ENCODE measurements at places on chromosomes 12 and 14.

DNA sequence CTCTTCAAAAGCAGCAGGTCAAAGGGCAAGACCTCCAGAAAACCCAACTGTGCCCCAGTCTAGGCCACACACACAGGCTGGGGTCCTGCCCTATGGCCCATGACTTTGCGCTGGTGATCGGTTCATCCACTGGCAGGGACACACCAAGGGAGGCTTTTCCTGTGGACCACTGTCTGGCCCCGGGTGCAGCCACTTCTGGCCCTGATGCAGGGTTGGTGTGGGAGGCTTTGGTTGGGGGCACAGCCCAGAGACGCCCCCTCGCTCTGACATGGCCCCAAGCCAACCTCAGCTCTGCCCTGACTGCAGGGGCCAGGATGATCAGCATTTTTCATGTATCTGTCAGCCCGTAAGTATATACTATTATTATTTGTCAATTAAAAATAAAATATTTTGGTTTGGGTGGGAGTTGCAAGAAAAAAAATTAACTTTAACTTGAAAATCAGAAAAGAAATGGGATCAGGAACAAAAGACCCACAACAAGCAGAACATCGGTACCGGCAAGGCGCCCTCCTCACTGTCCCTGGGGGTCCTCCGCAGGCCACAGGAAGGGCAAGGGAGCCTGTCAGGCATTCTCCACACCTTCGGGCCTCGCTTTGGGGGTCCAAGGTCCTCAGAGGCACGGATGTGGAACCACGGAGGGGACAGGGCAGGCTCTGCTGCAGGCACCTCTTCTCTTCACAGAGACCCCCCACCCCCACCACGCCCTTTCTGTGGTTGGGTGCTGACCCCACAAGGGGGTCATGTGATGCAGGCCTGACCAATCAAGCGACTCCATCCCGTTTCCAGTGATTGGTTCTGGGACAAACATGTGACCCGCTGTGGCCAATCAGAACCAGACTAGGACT is 181.5 kb upstream of the SFSWAP start:
- no peak for DNase-seq

DNA sequence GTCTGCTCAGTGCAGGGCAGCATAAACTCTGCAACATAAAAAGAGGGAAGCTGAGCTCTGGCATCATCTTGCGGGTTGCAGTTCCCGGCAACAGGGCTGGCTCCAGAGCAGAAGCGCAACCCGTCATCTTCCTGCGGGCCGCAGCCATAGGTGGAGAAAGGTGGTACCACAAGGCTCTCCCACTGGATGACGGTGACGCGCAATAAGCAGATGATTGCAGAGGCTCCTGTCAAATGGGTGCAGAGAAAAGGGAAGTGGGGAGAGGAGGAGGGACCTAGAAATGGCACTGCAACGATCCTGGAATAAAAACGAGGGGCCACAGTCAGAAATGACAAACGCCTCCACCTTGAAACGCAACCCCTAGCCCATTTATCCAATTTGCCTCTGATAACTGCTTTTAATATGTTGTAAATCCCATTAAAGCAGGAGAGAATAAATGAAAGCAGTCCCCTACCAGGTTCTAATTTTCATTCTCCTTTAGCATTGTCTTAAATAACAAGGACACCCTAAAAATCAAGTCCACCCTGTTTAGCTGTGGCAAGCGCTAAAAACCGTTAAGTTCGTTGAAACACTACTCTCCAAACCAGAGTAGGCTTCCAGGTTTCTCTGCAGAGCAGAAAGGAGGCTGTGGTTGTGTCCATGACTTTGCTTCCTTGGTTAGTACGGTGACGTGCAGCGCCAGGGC is 30.9 kb upstream of the TUBA1C start:
- DNase-seq, result peak; percentile 72

- DNase-seq, result no peak
These were observed 74.6 kb downstream of the KCNC2 start for GRCh38 chr12:75135026-75135425.

DNA sequence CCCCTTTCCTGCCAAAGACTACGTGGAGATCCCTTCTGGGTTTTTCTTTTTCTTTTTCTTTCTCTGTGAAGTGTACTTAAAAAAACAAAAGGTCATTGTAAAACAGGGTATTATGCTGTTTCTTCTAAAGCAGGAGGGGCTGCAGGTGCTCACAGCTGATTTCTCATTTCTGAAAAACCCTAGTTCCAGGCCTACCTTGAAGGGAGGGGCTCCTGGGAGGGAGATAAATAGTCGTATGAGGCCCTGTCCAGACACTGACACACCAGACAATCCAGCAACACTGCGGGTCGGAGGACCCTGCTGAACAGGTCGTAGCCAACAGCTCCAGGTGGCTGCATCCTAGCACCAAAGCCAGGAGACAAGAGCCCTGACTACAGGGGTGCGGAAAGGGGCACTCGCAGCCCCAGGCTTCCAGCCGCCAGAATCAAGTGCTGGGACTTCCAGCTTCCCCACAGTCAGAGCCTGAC is 41.1 kb downstream of the PSMA6 start:
- DNase-seq, result no peak

- DNase-seq, result peak; percentile 48
These were observed 853 bp downstream of the USP5 start for GRCh38 chr12:6852651-6853354.

DNA sequence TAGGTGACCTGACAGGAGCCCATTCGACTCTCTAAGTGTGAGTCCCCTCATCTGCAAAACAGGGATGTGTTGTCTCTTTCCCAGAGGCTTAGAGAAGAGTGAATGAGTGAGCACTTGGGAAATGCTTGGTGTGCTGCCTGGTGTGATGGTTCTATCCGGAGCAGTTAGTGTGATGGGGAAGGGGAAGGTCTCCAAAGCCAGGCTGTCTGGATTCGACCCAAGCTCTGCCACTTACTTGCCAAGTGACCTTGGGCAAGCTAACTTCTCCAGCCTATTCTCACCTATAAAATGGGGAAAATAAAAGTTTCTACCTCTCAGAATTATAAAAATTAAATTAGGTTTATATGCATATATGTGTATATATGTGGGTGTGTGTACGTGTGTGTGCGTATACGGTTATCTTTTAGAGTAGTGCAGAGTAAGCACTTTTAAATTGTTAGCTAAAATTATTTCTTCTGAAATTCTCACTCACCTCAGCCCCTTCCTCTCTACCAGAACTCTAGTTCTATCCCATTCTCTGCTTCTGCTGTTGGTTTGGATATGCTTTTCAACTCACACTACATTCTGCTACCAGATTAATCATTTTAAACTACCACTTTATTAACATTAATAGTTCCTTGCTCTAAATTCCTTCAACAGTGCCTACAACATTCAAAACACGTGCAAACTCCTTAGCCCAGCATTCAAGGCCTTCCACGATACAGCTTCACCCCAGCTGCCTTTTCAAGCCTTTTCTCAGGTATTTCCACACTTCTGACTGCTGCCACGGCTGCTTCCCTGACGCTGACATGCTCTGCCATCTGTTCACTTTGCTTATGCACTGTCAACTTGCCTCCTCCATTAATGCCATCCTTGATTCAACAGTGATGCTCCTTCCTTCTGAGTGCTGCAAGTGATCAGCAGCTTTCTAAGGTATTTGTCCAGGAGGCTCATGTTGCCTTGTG is 55.3 kb downstream of the DICER1 start:
- DNase-seq, result no peak

- DNase-seq, result no peak
These were observed 19.9 kb upstream of the MBIP start for GRCh38 chr14:36340276-36340890.

DNA sequence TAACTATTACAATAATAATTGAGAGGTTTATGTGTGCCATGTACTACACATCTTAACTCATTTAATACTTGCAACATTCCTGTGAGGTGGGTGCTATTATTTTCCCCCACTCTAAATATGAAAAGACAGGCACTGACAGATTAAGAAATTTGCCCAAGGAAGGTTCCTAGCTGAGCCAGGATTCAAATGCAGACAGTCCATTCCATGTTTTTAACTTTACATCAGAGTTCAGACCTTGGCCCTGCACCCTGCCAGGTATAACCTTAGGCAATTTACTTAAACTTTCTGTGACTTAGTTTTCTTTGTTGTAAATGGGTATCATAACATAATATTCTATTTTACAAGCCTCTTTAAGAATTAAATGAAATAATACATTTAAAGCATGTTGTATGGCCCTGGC is 26.6 kb downstream of the RDH12 start:
- DNase-seq, result no peak

DNA sequence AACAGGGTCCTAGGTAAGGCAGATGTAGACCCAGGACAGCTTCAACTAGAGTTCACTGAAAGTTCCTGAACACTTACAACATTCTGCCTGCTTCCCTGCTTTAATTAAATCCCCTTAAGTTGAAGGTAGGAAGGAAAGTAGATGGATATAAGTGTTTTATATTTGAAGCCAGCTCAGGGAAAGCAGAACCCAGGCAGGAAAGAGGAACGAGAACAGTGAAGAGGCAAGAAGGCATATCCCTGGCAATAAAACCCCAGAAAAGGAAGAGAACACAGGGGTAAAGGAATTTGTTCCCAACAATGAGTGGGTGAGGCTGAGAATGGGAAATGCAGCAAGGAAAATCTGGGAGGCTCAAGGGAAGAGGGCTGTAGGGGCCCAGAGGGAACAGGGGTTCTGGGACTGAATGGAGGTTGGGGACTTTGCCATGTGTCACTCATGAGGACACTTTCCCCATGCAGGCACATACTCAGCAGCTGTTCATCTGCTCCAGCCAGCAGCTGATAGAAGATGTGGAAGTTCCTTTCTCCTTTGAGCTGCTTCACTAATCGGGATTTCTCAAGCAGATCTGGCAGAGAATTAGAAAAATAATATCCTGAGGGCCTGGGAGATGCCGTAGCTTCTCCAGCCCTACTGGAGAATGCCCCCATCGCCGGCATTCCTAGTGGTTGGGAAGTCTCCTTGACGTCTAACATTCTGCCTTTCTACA is 3.7 kb downstream of the MYO1A start:
- DNase-seq, result no peak

DNA sequence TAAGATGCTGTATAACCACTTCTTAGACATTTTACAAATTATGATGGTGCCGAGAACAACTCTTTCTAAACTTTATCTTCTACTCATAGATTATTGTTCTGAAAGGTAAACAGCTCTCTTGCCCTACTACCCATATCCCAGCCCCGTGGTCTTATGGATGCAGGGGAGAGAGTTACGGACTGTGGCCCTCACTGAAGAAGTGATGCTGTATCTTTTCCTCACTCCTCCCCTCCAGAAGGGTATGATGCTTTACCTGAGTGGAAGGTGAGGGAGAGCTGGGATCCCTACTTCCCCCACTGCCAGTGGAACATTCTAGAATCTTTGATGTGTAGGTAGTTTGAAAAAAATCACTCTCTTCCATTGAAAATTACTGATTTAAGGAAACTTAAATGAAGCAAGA is 3.5 kb downstream of the TSHR start:
- no peak for DNase-seq

- no peak for DNase-seq
These were observed 908 bp upstream of the CDKL1 start for GRCh38 chr14:50397390-50398188.

DNA sequence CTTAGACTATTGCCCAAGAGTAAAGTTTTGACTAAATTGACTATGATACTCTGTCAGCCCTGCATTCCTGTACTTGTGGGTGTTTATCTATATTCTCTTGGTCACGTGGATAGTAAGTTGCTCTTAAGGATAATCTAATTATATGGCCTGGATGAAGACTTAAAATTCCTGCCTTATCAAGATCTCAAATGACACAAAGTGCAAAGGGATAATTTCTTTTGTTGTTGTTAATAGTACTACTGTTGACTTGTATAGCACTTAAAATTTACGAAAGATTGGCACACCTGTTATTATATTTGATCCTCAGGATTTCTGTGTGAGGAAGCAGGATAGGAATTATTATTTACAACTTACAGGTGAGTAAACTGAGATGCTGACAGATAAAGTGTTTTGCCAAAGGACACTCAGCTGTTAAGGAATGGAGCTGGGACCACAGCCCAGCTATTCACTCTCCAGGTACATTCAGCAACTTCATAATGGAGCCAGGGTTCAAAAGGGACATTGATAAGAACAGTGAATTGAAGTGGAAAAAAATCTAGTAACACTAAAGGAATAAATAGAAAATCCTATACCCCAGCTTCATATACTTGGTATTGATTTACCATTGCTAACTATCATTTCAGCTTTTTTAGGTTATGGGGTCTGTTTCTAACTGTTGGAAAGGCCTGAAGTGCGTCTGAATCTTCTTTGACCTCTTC is 53.4 kb upstream of the EVL start:
- DNase-seq, result no peak

GRCh38 chr14:101589486-101590015 is 28.3 kb downstream of the DIO3 start:
- DNase-seq, result no peak

- DNase-seq, result no peak
These were observed 103.5 kb upstream of the FRMD6 start for GRCh38 chr14:51548187-51548586.

- no peak for DNase-seq
These were observed 2.0 kb downstream of the DTX1 start for GRCh38 chr12:113058553-113058952.

- no peak for DNase-seq
These were observed 67.9 kb upstream of the RMST start for GRCh38 chr12:97394657-97395056.

DNA sequence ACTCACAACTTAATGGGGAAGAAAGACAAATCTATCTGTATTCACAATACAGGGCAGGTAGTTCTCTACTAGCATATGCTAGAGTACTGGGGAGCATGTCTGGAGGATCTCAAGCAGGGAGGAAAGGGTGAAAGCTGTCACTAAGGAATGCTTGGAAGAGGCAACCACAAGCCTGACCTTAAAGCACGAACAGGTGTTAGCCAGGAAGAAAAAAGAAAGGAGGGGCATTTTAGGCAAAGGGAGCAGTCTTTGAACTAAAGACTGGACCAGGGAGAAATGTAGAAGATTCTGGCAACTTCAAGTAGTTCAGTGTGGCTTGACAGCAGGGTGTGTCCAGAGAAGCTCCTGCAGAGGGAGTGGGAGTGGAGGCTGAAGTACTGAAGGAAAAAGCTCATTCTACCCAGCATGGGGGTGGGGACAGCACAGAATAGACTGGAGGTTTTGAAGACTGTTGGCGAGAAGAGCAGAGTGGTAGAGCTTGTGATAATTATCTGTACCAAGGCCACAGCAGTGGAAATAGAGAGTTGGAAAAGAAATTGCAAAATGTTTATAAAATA is 50.9 kb downstream of the AP5M1 start:
- DNase-seq, result no peak

DNA sequence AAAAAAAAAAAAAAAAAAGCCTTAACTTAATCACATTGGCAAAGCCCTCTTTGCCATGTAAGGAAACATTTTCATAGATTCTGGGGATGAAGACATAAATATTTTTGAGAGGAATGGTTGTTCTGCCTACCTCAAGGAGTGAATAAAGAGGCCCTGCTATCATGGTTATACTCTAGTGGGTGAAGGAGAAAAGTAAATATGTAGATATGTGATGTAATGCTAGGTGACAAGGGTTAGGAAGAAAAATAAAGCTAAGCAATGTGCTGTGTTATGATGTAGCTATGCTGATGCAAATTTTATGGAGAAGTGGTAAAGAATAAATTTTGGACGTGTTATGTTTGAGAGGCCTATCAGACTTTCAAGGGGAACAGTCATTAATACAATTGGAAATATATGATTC is 80.1 kb upstream of the DUSP6 start:
- no peak for DNase-seq

- DNase-seq, result no peak
These were observed 74.6 kb downstream of the ZFP36L1 start for GRCh38 chr14:68718023-68718990.

- peak; percentile 44 for DNase-seq
These were observed at the start of gene ZDHHC22 for GRCh38 chr14:77141214-77142004. ZDHHC22 (minus strand) TSS chr14:77141791; CDS start chr14:77139738, 2,053 bp downstream.

Data from hippocampal formation (tissue), 2 donors.